ENCODE measurements at places on chromosomes 3 and 15.

DNA sequence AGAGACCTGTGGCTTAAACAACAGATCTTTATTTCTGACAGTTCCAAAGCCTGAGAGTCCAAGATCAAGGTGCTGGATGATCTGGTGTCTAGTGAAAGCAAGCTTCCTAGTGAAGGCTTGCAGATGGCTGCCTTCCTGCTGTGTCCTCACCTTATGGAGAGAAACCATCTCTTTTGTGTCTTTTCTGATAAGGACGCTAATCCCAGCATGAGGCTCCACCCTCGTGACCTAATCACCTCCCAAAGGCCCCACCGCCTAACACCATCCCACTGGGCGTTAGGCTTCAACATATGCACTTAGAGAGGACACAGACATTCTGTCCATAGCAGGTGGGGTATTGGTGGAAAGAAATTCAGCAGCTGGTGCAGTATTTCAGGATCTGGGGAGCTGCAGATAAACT, 19.8 kb upstream of the LYSMD4 start:
- DNase-seq, result no peak

- no peak for DNase-seq
These were observed 172.6 kb upstream of the LRRC3B start for GRCh38 chr3:26449996-26450395.

DNA sequence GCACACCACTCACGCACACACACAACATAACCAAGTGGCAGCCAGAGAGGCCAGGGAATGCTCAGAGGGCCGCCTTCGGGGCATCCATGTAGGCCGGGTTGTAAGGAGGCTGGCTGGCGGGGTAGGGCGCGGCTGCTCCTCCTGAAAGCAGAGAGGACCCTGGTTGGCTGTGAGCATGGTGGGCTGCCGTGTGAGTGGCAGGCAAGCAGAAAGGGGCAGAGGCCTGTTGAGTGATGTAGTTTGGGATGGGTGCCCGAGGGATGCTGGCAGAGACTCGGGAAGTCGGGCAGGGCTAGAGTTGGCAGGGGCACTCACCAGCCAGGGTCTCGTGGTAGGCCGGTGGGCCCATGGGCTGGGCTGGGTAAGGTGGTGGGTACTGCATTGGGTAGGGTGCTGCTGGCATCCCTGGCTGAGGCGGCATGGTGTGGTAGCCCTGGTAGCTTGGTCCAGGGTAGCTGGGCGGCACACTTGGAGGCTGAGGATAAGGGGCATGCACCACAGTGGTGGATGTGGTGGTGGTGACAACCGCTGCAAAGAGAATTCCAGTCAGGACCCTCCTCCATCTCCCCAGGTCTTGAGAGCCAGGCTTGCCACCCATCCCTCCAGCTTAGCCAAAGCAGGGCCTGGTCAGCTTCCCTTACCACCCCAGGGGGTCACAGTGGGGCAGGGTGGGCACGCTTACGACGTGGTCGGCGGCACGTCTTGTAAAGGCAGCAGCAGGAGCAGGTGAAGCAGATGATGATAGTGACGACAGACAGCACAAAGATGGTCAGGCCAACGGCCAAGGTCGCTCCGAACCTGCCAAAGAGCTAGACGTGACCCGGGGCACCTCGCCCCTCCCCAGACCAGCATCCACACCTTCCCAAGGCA, 22.7 kb downstream of the ATRIP start:
- no peak for DNase-seq

GRCh38 chr3:98977520-98977919, 76.0 kb upstream of the DCBLD2 start:
- DNase-seq, result peak; percentile 96

DNA sequence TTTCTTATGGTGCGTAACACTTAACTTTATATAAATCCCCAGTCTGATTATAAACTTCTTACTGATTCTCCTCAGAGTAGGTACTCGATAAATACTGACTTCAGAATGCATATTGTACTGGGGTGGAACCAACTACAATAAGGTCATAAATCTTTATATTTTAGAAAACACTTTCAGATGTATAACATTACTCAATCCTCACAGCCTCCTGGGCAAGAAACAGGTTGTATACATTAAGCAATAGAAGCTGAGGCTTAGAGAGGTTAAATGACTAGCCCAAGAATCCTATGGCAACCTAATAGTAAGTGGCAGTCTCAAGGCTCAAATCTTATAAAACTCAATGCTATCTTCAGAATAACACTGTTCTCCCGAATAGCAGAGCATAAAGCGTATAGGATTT, 9.1 kb downstream of the VPS13C start:
- no peak for DNase-seq

DNA sequence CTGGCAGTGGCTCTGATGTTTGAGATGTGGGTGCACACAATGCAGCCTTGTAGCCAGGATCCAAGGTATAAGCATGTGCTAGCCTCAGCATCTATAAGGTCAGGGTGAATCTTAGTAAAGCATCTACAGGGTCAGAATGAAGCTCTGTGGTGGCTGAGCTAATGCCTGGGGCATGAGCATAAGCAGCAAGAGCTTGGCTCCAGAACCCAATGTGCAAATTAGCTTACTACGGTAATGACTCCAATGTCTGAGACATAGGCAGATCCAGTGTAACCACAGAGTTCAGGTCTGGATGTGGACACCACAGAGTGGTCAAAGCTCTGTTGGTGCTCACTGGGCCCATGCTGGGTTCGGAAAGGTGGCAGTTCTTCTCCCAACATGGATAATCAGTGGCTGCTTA, 304.5 kb upstream of the NECTIN3 start:
- DNase-seq, result no peak

DNA sequence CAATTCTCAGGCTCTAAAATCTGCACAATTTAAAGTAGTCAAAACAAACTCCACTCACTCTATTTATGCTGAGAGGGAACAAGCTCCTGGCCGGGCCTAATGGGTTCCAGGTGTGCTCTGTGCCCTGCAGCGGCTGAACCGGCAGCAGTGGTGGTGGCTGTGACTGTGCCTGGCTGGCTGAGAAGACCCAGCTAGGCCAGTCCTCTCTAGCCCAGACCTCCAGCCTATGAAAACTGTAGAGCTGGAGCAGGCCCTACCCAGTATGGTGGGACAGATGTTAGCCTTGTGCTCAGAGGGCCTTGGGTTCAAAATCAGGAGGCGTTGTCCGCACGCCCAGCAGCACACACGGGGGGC, 37.0 kb downstream of the EPHB3 start:
- no peak for DNase-seq

DNA sequence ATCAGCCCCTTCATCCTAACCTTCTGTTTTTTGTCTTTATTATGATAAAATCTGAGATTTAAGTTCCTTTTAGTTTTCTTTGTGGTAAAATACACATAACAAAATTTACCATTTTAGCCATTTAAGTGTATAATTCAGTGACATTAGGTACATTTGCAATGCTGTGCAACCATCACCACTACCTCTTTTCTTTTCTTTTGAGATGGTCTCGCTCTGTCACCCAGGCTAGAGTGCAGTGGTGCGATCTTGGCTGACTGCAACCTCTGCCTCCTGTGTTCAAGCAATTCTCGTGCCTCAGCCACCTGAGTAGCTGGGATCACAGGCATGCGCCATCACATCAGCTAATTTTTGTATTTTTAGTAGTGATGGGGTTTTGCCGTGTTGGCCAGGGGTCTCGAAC, 6.2 kb upstream of the RAB11A start:
- no peak for DNase-seq

- DNase-seq, result no peak
These were observed 21.9 kb upstream of the NR1I2 start for GRCh38 chr3:119759962-119760361.

DNA sequence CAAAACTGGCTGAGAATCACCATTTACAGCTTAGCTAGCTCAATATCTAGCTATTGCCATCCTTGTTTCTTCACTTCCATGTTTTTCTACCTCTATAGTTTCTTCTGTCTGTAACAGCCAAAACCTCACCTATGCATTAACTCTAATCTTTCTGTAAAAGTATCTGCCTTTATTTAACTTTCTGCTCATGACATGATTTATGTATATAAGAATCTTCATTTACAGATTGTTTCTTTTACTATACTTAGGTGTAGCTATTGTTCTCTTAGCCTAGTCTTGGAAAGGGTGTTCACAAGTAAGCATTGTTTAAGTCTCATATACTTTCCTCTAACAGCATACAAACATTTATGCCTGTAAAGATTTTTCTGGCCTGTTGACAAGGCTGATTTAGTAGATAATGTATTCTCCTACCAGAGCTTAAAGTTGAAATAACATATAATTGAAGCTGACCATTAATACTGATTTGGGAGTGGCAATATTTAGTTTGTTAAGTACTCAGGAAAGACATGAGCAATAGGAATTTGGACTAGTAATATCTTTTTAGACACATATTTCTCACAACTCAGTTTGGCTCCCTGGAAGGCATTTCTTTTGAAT, 9.4 kb downstream of the FILIP1L start:
- no peak for DNase-seq

GRCh38 chr15:73677146-73677607, 7.0 kb upstream of the CD276 start:
- DNase-seq, result no peak

DNA sequence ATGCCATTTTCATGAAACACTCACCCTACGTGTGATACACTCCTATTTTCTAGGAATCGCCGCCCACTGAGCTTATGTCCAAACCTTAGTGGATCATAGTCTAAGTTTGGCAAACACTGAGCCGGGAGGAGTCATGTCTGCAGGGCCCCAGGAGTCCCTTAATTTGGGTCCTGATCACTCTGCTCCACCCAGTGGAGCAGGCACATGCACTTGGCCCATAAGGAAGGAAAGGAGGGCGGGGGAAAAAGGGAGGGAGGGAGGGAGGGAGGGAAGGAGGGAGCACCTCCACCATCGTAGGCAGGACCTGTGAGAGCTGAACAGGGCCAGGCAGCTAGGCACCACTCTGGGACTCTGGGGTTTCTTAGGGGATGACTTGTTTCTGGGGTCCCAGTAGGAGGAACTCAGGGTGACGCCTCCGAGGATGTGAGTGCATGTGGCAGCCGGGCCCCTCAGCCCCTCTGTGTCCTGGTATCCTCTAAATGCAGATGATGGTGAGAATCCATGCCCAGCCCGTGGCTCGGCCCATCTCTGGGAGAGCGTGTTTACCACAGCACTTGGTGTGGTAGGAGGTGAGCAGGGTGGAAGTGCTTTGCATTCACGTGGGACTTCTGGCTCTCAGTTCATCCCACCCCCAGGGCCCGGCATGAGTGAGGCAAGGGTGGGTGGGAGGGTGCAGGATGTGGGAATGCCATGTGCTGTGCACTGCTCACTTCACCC, 109.4 kb downstream of the KLF13 start:
- no peak for DNase-seq

DNA sequence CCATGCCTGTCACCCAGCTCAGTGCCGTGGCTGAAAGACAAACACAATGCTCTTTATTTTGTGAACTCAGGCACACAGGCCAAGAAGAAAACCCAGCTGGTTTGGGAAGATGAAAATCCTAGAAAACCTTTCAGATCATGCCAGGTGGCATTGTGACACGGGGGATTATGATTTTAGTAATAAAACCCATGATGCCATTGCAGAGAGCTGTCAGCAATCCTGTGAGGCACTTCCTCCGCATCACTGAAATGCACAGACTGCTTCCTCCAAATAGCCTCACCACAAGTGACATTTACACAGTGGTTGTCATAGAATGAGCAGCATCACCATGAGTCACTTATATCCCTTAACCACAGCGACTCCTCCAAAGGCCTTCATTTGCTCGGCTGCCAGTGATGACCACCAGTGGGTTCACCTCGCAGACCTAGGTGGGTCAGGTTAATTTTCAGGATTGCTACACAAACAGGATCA, 22.7 kb downstream of the ABHD6 start:
- no peak for DNase-seq

- DNase-seq, result no peak
These were observed 1.1 kb downstream of the WDR72 start for GRCh38 chr15:53758412-53758811.

DNA sequence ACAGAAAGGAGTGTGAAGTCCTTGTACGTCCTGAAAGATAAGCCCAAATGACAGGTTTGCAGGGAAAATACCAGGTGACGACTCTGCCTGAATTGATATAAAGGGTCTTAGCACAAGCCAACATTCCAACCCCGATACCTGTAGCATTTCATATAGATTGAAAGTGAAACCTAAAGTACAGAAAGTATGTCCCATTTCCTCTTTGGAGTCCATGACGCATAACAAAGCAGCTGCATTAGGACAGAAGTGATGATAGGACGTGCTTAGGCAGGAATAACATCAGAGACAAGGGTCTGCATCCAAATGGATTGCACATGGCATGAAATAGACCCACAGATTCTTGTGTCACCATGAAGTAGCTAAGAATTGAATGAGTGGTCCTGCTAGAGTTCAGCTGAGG, 187.0 kb upstream of the ROBO1 start:
- no peak for DNase-seq

GRCh38 chr3:120693439-120694171, 11.6 kb upstream of the HGD start:
- DNase-seq, result no peak

DNA sequence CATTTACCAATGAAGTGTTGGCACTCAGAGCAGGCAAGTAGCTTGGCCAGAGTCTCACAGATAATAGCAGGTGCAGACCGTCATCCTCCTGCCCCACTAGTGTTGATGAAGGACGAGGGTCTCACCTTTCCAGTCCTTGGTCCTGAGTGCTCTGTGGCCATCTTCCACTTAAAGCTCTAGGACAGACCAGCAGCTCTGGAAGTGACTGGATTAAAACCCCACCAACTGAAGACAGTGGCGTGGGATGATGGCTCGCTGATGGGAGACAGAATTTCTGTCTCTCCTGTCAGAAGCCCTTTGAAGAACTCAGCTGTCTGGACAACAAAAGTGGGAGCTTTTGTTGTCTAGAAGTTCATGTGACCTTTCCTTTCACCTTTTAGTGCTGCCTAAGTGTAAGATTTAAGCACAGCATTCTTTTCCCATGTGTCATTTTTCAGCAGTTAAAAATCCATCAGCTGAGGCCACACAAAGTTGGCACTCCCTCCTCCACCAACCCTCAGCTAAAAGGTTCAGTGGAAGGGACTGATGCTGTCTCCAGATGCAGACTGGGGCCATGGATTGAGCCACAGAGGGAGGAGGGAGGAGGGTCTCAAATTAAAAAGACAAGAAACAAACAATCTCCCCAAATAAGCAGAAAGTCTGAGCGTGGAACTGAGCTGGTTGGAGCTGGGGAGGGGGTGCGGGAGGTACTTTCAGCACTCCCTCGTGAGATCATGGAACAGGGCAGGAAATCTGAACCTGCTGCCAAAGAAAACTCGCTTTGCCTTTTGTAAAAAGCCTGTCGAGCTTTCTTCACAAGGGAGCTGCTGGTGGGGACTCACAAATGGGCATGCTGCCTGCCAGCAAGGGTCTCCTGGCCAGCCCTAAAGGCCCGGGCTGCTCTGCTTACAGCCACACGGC, 148.5 kb upstream of the CTDSPL start:
- DNase-seq, result peak; percentile 73

DNA sequence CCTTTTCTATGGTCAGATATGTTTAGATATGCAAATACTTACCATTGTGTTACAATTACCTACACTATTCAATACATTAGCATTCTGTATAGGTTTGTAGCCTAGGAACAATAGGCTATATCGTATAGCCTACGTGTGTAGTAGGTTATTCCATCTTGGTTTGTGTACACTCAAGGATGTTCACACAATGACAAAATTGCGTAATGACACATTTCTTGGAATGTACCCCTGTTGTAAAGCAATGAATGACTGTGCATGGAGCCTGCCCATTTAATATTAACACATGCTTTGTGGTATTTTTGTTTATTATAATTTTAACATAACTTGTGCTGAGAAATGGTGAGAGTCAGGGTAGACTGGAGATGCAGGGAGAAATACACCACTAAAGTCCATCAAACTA, 154.9 kb downstream of the LEKR1 start:
- no peak for DNase-seq

All from retinal pigment epithelial cell (primary cell).